ENCODE measurements at places on chromosomes 4 and X.

DNA sequence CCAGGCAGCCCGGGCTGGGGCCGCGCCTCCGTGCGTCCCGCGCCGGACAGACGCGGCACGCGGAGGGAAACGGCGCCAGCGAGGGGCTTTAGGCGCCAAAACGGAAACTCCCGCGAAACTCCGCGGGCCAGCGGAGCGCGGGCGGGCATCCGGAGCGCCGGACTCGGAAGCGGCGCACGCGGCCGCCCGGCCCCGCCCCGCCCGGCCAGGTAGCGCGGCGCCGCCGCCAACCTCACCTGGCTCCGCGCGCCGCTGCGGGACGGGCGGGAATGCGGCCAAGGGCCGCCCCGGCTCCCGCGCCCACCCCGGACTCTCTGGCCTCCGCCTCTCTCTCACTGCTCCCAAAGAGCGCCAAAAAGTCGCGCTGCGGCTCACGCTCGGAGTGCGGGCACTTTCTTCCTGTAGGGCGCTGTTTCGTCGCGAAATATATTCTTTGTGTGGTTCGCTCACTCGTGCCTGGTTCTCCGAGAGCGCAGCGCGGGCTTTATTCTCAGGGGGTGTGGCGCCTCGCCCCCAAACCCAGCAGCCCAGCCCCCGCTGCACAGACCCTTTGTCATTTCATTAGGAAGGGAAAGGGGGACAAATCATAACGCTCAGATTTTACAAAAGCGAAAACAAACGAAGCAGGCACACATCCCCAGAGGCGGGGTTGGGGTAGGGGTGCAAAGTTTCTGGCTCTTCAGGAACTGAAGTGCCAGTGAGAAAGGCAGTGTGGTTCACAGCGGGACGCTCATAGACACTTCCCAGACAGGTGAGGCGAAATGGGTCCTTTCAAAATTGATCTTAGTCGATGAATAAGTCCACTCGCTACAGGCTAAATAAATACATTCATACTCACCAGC is 961 bp upstream of the MBNL3 start:
- peak; percentile 48 for DNase-seq

GRCh38 chr4:97531351-97531750 is 611.9 kb downstream of the STPG2 start:
- no peak for DNase-seq

DNA sequence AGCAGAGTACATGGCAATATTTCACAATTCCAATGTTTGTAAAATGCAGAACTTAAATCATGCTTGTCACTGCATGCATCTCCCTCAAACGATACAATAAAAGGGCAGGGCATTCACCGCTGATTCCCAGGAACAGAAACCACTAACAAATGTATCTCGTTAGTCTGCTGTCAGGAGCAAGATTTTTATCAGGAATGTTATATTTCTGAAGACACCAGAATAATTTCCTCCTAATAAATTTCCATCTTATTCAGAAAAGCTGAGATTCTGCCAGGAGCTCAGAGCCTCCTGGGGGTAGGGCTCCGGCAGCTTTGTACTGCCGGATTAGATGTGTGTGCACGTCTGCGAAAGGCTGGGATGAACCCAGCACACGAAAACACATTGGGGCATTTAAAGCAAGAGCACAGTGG is 54.0 kb upstream of the LDB2 start:
- DNase-seq: no peak

- no peak for DNase-seq
These were observed 377.8 kb downstream of the KLHL4 start for GRCh38 chrX:87895421-87895820.

DNA sequence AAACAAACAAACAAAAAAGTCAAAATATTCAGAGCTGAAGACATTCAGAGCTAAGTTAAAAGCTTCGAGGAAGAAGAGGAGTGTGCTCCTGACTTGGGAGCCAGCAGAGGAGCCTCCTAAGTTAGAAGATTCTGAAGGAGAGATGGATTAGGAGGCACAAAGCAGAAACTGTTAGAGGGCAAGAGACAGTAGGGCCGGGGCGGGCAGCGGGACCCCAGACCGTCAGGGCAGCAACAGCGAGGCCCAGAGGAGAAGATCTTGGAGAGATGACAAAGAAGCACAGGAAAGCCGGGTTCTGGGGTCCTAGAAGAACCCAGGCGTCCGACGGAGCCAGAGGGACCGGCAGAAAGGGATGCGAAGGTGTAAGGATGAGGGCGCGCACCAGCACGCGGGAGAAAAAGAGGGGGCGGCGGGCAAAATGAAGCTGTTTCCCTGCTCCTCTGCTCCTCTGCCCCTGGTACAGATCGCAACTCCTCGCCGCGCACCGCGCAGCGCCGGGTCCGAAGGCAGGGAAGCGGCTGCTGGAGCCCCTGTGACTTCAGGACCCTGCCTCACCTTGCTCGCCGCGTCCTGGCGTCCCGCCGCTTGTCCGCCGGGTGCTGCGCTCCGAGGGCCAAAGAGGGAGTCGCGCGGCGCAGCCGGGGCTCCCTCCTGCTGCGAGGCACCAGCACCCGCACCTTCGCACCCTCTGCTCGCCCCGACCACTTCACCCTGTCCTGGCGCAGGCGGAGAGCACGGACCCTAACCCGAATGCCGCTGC is 477 bp downstream of the KLHL13 start:
- peak; percentile 37 for DNase-seq

GRCh38 chr4:121951521-121952110 is at the start of gene TRPC3:
TRPC3 (minus strand) TSS chr4:121952060; CDS start chr4:121951680, 380 bp downstream.
- DNase-seq: peak; percentile 45
